ENCODE measurements at places on chromosomes 16 and 17.

DNA sequence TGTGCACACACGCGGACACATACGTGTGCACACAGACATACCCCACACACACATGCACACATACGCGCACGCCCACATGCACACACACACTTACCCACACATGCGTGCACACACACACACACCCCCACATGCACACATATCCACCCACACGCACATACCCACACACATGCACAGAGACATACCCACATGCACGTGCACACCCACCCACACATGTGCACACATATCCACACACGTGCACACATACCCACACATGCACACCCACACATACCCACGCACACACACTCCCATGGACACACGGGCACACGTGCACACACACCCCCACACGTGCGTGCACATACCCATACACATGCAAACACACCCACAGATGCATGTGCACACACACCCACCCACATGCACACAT is 27.2 kb upstream of the PVALEF start:
- DNase-seq, result no peak

DNA sequence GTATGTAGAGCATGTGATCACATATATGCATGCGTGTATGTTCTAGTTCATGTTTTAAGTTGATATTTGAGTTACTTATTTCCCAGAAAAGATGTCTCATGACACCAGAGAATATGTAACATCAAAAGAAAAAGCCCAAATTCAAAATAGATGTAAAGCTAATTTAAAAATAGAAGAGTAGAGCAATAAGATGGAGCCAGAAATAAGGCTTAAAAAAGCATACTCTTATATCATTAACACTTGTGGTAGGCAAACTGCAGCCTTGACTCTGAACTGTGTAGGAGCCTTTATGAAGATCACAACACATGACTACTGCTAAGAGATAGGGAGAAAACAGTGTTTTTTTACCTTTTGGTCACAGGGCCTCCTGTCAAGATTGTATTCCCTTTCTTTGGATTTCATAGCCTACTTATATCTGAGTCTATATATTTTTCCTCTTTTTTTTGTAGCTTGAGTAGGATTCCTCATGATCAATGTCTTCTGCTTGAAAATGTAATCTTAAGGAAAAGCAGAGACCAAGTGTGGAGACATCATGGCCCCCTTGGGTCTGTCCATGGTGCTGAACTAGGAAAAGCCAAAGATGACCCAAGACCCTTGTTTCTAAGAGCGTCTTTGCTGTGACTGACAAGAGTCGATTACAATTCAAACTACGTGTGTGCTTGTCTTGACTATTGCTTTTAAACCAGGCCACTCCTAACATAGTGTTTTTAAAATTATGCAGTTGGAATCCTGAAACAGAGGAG is 390.4 kb downstream of the SHISA9 start:
- DNase-seq, result no peak

- no peak for DNase-seq
Observed at GRCh38 chr17:77512062-77512946, 371.5 kb downstream of the SEC14L1 start.

GRCh38 chr17:73586275-73586832 is 57.9 kb downstream of the SDK2 start:
- no peak for DNase-seq

DNA sequence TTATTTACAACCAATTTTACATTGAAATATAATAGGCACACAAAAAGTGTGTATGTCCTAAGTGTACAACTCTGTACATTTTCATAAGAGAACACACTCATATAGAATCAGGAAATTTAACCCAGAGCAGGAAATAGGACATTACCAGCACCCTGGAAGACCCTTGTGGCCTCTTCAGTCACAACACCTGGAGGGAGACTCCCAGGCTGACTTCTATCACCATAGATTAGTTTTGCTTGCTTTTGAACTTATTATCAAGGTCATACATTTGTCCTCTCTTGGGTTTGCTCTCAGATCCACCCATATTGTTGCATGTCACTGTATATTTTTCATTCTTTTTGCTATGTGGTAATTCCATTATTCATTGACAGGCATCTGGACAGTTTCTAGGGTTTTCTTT is 5.8 kb downstream of the RIPOR1 start:
- DNase-seq, result no peak

DNA sequence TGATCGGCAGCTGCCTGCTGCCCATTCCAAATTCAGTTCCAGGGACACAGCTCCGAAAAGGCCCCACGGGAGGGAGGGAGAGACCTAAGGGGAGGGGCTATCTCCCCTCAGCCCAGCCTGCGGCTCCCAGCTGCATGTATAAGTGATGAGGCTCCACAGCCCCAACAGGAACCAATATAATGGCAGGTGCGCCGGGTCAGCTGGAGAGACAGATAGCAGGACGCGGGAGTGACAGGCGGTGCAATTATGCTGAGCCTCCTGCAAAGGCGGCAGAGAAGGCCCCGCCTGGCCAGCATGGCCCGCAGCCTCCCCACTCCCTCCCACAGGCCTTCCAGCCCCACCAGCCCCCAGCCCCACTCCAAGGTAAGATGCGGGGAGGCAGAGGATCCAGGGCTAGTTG is 8.1 kb upstream of the C1QL1 start:
- DNase-seq, result no peak

- DNase-seq, result no peak
Observed at GRCh38 chr17:72639711-72640110, 452.8 kb downstream of the SLC39A11 start.

- DNase-seq, result no peak
Observed at GRCh38 chr17:81000334-81000630, 8.6 kb downstream of the CHMP6 start.

- DNase-seq, result no peak
Observed at GRCh38 chr16:84262031-84262430, 22.2 kb upstream of the KCNG4 start.

- no peak for DNase-seq
Observed at GRCh38 chr17:8375738-8376259, 705 bp downstream of the KRABD2 start.

- no peak for DNase-seq
Observed at GRCh38 chr16:85445064-85445778, 167.9 kb upstream of the GSE1 start.

- no peak for DNase-seq
Observed at GRCh38 chr17:19237389-19238166, 412 bp downstream of the EPN2 start.

GRCh38 chr16:11585460-11586377 is 1.0 kb downstream of the LITAF start:
- DNase-seq, result peak; percentile 52

DNA sequence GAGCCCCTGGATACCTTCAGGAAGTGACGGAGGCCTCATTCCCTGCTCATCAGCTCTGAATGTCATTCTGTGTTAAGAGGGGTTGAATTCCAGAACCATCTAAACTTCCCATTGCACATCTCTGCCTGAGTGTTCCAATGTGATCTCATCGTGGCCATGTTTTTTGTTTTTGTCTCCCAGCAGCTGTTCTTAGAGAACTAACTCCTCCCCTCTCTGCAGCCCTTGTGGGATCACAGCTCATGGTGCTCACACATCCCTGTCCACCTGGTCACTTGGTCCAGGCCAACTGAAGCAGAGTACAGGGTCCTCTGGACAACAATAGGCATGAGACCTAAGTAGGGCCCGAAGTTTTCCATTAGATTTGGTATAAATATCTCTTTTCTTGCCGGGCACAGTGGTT is 6.0 kb upstream of the SYT17 start:
- DNase-seq, result no peak

GRCh38 chr17:4573669-4574068 is 10.7 kb upstream of the SMTNL2 start:
- peak; percentile 67 for DNase-seq

DNA sequence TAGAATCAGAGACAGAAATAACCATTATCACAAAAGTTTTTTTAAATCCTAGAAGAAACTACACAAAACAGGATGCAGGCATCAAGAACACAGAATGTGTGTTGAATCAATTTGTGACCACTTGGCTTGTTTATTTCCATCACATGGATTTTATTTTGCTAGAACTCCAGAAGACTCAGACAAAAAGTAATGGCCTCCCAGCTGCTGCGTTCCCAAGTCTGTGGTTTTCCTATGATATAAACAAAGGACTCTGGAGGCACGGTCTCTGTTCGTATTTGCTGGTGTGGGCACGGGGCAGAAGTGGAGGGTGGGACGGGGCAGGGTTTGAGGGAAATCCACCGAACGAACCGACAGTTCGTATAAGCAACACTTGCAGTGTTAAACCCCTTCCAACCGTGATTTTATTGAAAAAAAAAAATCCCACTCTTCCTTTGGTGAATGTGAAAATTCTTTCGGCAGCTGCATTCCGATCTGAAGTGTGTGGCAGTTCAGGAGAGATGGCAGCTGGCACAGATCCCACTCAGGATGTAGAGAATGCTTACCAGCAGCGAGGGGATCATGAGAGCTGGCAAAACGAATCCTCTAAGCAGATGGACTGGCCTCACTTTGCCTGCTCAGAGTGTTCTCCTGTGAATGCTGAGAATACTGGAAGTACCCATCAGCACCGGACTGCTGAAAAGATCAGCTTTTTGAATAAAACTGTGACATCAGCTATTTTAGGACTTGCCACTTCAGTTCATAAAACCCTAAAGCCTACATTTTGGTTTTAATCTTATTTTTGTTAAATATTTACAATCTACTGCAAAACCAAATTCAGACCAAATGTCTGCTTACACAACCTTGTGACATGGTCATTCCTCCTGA is 165.2 kb downstream of the VPS53 start:
- DNase-seq, result no peak

DNA sequence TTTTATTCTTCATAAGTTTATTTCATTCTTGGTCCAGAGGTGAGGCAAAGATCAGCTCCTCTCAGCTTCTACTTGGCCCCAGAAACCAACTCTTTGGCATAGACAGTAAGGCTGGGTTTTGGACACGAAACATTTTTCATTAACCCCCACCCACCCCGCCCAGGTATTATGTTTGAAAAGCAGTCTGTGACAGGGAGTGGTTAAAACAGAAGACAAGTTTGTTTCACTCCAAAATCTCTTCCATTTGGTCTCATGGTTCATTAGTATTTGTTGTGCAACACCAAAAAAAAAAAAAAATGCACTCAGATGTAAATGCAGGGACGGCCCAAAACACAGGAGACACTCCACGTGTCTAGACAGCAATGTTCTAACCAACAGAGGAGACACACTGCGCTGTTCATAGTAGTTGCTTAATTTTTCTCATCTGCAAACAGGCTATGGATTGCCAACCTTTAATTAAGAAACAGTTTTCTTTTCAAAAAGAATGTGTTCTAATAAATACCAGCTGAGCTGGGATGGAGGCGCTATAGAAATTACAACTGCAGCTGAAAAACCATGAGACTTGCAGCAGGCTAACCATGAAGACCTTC is 39.8 kb upstream of the MMP2 start:
- DNase-seq, result no peak

DNA sequence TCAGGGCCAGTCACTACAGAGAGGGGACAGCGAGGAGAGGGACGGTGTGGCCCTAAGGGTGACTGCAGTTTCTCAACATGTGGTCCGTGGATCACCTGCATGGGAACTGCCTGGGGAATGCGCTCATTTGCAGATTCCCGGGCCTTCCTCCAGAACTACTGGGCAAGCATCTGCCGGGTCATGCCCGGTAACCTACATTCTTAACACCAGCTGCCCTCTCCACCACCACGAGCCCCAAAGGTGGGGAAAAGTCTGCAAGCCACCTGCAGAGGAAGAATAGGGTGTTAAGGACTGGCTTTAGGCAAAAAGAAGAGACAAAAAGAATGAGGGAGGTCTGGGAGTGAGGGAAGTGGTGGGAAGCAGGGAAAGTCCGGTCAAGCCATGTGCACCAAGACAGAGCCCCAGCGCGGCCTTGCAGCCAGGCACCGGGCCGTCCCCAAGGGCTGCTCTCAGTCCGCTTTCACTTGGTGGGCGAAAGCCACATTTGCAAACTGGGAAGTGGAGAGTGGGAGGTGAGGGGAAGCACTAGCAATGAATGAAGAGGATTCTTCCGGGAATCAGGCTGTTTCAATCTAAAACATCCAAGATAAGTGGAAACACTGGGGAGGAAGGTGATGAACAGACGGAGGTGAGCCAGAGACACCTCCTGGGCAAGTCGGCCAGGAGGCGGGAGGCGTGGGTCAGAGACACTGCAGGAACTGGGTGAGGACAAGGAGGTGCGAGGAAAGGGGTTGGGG is 70.3 kb downstream of the N4BP1 start:
- no peak for DNase-seq

DNA sequence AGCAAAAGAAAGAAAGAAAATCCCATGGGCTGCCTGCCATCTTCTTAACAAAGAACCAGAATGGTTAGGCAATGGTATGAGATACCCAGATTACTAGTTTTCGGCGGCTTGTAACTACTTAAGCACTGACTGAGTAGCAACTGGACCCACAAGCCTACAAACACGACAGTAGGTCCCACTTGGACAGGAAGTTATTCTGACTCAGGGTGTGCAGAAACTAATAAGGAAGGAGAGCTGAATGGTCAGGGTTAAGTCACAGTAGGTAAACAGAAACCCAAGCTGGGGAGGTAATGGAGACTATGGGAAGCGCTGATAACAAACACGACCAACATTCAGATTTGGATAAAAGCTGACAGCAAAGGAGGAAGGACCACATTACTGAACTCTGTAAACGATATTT is 10.4 kb upstream of the HLF start:
- no peak for DNase-seq

DNA sequence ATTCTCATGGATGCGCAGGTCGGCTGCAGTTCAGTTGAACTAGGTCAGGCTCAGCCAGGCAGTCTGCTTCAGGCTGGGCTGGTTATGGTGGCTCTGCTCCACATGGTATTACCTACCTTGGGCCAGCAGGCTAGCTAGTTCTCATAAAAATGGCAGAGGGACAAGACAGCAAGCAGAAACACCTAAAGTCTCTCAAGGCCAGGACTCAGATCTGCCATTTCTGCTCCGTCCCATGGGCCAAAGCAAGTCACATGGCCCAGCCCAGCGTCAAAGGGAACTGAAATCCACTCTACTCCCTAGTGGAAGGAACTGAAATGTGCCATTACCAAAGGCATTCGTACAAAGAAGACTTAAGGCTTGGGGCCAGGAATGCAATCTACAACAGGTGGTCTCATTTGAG is 160.0 kb downstream of the TMEM132E start:
- DNase-seq, result no peak

DNA sequence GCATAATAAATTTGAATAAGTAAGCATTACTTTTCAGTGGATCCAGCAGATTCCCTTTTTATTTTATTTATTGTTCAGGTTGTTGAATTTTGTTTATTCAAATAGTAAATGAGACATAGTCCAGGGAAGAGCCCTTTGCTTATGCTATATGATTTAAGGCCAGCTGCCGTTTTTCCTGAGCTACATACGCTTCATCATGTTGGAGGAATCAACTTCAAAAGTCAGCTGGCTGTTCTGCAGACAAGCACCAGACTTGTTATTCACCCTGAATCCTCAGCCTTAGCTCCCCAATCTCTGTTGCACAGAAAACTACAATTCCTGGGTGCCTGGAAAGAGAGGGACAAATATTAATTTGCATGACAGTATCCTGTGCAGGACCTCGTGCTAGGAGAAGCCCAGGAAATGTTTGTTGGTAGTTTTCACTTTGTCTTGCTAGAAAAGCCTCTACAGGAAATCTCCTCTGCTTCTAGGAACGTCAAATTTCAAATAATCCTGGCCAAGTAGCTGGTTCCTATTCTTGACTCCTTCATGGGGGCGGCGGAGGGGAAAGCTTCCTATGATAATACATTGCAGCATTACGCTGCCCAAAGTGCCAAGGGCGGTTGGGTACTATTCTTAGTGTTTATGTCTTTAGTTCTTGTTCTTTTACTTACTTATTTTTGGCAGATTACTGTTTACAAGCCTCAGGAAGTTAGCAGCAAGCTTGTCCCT is 101.6 kb downstream of the PRKCA start:
- no peak for DNase-seq

GRCh38 chr16:15493466-15494180 is 59.2 kb downstream of the BMERB1 start:
- DNase-seq, result peak; percentile 72

- no peak for DNase-seq
Observed at GRCh38 chr17:58615768-58616659, 75.8 kb downstream of the TEX14 start.
